ENCODE measurements at places on chromosomes 11 and 22.

DNA sequence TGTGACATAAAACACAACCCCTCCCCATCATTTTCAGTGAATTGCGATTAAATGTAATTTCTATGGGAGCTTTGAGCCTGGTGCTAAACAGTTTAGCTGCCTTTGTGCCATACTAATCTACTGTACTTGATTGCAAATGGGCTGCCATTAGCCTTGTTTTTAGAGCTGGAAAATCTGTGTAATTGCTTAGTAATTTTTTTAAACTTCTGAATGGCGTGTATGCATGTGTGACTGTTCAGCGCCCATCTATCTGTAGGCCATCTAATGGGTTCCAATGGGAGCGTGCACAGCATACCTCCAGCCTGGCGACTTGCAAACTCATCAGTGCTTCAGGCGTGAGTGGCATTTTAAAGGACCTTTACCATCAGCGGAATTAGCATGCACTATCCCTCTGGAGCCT lies 142.7 kb upstream of the KIRREL3 start:
- DNase-seq: no peak

DNA sequence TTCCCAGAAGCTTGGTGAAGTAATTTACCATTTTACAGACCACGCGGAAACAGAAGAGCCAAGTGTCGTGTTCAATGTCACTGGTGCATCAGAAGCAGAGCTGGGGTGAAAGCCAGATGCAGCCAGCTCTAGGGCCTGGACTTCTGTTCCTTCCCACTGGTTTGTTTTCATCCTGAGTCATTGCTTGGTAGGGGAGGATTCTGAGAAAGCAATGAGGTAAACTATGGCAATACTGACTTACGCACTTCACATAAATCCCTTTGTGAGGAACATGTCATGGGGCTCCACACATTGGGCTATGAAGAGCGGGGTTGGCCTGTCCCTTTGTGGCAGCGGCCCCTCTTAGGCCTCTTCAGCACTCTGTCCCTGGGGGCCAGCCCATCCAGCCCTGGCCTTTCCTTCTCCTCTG lies 52.4 kb upstream of the RBFOX2 start:
- no peak for DNase-seq

DNA sequence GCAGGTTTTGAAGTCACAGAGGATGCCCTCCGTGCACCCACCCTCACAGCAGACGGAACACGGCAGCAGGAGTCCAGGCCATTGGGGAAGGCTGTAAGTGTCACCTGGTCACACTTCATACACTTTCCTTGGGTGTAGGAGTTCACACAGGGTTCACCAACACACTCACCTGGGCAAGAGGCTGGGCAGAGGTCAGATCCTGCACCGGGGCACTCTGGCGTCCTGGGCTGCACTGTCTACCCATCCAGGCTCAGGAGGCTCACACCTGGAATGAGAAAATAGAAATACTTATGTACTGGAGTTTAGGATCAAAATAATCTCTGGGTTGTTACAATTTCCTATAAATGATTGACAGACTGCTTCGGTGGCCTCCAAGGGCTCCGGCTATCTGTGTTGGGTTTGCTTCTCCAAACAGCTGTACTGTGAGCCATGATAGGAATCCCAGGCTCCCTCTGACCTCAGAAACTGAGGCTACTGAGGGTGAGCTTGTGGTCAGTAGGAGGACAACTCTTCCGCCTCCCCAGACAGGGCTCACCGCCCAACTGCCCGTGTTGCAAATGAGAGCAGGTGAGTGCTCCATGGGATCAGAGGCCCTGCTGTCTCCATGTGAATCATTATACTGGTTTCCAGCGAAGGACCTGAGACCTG lies 20.1 kb upstream of the CARS1 start:
- DNase-seq: no peak

DNA sequence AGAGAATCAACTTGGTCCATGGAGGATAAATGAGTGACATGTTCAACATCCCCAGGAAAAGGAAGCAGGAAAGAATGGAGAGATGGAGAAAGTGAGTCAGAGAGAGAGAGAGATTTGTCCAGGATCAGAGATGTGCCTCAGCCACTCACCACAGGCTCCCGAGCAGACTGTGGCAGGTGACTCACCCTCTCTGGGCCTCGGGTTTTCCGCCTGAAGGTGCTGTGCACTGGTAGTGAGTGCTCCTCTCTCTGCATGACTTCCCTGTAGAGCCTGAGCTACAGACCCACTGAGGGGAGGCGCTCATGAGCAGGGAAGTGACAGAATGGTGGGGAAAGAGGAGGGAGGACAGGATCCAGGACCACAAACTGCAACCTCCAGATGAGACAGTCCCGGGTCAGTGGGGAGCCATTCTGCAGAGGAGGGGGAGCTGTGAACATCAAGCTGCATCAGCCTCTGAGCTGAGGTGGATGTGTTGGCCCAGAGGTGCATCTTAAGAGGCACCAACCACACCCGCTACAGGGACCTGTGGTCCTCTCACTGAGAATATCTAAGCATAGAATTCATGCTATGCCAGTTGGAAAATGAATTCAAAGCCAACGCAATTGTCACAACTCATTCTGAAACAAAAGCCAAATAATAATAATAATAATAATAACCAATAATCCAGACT lies 433.4 kb downstream of the BRD1 start:
- no peak for DNase-seq

GRCh38 chr22:28249402-28249801 lies 330.3 kb upstream of the PITPNB start:
- DNase-seq: no peak
